Neural progenitor cell (in vitro differentiated cells): ENCODE measurements at places on chromosomes 11 and 22.

DNA sequence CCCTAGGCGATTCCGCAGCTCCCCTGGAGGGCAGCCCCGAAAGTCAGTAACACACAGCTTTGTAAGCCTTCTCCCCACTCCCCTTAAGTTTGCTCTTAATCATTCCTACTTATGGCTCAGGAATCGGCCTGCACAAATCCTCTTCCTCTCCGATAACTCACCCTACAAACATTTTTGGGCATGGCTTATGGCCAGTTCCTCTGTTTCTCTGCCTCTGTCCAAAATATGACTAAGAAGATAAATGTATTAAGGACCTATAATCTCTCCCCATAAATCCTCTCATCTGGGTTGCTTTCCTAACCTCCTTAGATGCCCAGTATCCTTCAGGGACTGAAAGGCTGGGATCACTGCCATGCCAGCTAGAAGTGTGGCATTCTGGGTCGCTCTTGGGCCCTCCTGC lies 41.0 kb downstream of the PAMR1 start:
- DNase-seq = no peak

DNA sequence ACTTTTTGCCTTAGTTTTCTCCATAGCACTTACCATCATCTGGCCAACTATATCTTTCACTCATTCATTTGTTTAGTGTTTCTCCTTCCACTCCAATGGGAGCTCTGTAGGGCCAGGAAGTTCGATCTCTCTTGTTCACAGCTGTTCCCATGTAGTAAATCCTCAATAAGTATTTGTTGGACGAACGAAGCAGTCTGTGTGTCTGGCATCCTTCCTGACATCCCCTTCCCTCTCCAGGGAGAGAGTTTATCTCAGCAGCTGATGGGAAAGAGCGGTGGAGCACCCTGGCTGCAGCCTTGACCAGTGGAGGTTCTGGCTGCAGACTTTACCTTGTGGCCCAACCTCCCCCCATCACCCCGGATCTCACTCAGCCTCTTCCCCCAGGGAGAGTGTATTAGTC lies 141.7 kb downstream of the CHST1 start:
- no peak for DNase-seq

DNA sequence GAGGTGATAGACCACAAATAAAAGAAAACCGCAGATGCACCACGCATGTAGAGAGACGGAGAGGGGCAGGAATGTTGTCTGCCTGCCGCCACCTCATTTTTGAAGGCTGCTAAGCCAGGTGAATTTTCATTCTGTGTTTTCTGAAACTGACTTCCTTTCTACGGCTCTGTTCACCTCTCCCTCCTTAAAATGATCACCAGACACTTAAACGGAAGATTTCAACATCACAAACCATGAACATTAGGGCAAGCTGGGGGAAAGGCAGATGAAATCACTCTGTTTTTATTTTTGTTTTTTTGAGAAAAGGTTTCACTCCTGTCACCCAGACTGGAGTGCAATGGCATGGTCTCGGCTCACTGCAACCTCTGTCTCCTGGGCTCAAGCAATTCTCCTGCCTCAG lies 232.4 kb downstream of the MIAT start:
- no peak for DNase-seq

- DNase-seq = no peak
Measured at GRCh38 chr11:121391914-121392313, 60.2 kb upstream of the SORL1 start.

DNA sequence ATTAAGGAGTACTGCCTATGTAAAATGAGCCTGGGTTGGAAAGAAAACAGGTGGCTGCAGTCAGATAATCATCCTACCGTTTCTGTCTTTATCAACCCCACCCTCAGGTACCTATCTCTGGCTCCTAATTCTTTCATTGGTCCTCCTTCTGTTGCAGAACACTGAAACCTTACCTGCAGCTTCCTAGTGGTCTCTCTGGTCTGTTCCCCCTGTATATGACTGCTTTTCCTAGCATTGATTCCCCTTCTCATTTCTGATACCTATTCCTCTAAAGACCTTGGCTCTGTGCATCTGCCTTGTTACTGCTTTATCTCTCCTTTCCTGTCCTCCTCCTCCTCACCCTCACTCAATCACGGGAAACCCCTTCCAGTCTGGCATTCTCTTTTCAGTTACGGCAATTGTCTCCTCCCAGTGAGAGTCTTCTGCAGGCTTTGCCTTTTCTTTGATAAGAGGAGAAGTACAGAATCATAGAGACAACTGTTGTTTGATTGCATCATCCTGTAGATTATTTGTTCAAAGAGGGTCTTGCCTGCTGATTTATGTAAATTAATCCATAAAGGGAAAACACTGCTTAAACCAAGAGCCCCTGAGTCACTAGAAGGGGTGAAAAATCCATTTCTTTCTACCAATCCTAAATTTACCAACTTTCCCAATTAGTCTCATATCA lies 301.2 kb downstream of the AASDHPPT start:
- no peak for DNase-seq
